ENCODE measurements at places on chromosomes 5 and 9.

- no peak overlapping the region for H3K4me3 ChIP-seq
- H3K36me3 ChIP-seq: no peaks in the 10 kb centered on the region
- H3K27ac ChIP-seq: no peak overlapping the region
- H3K4me1 ChIP-seq: no peaks in the 10 kb centered on the region
- H3K27me3 ChIP-seq: no peaks in the 10 kb centered on the region
- DNase-seq: no peak
Measured at GRCh38 chr5:30279237-30279636, 914.2 kb upstream of the CDH6 start.

DNA sequence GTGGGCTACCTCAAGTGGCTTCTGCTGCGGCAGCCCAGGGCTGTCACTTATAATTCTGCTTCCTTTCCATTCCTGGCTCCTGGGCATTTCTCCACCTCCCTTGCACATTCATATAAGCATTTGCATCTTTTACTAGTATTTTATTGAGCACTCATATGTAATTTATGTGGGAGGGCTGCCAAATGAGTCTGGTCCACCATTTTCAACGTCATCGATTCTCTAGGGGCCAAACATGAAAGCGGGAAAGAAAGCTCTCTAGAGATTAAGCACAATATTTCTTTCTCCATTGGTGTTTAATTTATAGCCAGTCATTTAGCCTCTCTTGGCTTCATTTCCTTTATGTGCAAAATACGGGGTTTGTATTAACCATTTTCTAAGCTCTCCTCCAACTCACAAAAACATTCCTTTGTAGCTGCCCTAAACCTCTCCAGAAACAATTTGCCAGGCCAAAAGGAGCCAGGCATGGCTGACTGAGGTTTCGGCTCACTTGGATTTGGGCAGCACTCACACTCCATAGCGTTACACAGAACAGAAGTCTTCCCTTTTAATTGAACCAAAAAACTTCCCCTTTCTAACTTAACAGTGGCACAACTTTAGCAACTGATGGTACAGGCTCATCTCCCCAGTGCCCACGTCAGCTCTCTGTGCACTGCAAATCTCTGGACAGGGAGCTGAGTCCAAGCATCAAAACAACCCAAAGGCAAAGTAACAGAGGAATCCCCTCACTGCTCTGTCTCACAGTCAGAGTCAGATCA is 183.5 kb downstream of the ROR2 start:
- H3K27ac ChIP-seq: no peak overlapping the region
- peaks cover 13% of the 10 kb centered on the region for H3K4me1 ChIP-seq
- no peaks in the 10 kb centered on the region for H3K36me3 ChIP-seq
- DNase-seq: no peak

DNA sequence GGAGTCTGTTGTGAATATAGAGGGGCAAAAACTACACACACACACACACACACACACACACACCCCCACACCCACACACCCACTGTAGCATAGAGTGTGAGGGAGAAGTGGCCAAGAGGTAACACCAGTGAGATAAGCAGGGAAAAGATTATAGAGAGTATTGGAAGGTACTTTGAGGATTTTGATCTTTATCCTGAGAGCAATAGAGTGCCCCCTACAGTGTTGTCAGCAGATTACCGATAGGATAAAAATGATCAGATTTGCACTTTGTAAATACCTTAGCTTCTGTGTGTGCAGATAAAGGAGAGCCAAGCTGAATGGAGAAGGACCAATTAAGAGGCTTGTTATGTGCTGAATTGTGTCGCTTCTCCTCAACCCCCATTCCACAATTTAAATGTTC is 32.3 kb downstream of the ERCC6L2 start:
- no peak overlapping the region for H3K4me3 ChIP-seq
- no peaks in the 10 kb centered on the region for H3K4me1 ChIP-seq
- no peak for DNase-seq

DNA sequence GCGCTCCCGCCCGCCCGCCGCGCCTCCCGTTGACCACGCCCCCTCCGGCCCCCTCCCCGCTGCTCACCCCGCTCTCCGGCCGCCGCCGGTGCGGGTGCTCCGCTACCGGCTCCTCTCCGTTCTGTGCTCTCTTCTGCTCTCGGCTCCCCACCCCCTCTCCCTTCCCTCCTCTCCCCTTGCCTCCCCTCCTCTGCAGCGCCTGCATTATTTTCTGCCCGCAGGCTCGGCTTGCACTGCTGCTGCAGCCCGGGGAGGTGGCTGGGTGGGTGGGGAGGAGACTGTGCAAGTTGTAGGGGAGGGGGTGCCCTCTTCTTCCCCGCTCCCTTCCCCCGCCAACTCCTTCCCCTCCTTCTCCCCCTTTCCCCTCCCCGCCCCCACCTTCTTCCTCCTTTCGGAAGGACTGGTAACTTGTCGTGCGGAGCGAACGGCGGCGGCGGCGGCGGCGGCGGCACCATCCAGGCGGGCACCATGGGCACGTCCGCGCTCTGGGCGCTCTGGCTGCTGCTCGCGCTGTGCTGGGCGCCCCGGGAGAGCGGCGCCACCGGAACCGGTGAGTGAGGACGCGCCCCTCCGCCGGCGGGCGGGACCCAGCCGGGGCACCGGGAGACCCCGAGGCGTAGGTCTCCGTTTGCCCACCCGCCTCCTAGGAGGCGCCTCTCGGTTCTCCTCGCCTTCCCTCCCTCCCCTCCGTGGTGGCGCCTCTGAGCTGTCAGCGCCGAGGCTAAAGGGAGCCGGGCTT is at the start of gene VLDLR:
VLDLR (plus strand) TSS at position 66 of the 739 bp plus-strand sequence; CDS start at position 469, 403 bp downstream.
- H3K27me3 ChIP-seq: peaks cover 8% of the 10 kb centered on the region
- H3K4me3 ChIP-seq: peak within 1 kb of the TSS; percentile 59
- H3K36me3 ChIP-seq: no peaks in the 10 kb centered on the region
- peak; percentile 51 for DNase-seq

DNA sequence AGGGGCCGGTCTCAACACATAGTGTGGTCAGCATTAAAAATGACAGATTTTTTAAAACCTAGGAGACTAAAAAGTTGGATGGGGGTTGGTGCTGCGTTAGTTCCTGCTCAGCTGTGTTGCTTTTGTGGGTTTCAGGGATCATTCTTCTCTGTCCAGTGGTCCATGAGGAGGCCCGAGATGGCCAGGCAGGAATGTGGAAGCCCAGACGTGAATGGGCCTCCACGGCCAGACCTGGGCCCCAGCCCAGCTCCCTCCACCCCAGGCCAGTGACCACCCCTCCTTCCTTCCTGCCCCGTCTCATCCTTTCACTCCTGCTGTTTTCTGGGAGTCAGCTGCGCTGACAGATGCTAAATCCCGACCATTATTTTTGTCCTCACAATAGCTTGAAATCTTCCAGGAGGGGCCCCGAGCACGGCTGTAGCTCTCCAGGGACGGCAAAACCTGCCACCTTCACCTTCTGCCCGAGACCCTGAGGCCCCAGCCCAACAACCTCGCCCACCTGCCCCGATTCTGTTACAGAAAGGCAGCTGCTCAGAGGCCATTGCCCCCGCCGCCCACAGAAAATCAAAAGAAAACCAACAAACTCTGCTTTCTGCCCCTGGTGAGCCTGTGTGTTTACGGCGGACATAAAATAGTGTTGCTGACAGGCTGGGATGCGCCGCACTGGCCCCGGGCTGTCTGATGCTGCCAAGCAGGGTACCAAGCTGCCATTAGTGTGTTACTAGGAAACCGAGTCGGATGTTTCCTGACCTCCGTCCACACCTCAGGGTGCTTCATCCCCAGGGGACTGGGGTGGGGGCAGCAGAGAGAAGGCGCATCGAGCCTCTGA is 83.7 kb upstream of the SARDH start:
- DNase-seq: no peak
- H3K36me3 ChIP-seq: no peaks in the 10 kb centered on the region
- H3K4me1 ChIP-seq: peaks cover 16% of the 10 kb centered on the region
- no peaks in the 10 kb centered on the region for H3K27me3 ChIP-seq
- H3K27ac ChIP-seq: no peak overlapping the region
- no peak overlapping the region for H3K4me3 ChIP-seq

- H3K36me3 ChIP-seq: no peaks in the 10 kb centered on the region
- no peak overlapping the region for H3K27ac ChIP-seq
- no peak overlapping the region for H3K4me3 ChIP-seq
- H3K4me1 ChIP-seq: peaks cover 4% of the 10 kb centered on the region
Measured at GRCh38 chr9:14198047-14198840, 115.7 kb downstream of the NFIB start.

DNA sequence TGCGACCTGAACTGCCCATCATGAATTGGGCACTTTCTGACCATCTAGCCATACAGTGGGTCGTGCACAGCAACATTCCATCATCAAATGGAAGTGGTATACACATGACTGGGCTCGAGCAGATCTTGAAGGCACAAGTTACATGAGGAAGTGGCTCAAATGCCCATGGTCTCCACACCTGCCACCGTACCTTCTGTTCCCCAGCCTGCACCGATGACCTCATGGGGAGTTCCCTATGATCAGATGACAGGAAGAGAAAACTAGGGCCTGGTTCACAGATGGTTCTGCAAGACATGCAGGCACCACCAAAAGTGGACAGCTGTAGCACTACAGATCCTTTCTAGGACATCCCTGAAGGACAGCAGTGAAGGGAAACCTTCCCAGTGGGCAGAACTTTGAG is 21.8 kb downstream of the MTMR12 start:
- H3K36me3 ChIP-seq: no peaks in the 10 kb centered on the region
- H3K4me3 ChIP-seq: no peak overlapping the region
- no peak overlapping the region for H3K27ac ChIP-seq
- no peak for DNase-seq

DNA sequence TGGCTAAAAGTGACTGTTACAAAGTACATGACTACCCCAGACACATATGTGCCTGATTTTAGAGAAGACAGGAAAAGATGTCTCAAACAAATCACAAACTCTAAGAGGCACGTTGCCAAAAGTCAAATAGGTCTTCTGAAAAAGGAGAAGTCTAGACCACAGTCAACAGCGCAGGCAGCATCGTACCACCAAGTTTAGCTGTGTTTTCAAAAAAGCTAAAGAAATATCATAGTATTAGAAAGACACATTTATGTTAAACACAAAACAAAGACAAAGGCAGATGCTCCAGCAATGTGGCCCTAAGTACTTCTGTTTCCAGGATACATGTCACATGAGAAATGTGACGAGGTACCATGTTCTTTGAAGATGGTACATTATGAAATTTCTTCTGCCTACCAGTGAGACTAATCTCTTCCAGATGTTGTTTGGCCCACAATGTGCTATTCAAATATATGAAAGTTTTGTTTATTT is 43.5 kb downstream of the LPAR1 start:
- no peaks in the 10 kb centered on the region for H3K4me1 ChIP-seq
- H3K27ac ChIP-seq: no peak overlapping the region
- H3K27me3 ChIP-seq: no peaks in the 10 kb centered on the region
- no peaks in the 10 kb centered on the region for H3K36me3 ChIP-seq

Measured in cardiac muscle cell (in vitro differentiated cells and primary cell).